Activated T-cell treated with anti-CD3 and anti-CD28 coated beads for 48 hours (primary cell): ENCODE measurements at places on chromosomes 7 and 10.

- no peak for DNase-seq
Measured at GRCh38 chr7:36683111-36683510, 41.2 kb downstream of the AOAH start.

GRCh38 chr10:30816159-30816819 is 186.7 kb upstream of the LYZL2 start:
- no peak for DNase-seq

DNA sequence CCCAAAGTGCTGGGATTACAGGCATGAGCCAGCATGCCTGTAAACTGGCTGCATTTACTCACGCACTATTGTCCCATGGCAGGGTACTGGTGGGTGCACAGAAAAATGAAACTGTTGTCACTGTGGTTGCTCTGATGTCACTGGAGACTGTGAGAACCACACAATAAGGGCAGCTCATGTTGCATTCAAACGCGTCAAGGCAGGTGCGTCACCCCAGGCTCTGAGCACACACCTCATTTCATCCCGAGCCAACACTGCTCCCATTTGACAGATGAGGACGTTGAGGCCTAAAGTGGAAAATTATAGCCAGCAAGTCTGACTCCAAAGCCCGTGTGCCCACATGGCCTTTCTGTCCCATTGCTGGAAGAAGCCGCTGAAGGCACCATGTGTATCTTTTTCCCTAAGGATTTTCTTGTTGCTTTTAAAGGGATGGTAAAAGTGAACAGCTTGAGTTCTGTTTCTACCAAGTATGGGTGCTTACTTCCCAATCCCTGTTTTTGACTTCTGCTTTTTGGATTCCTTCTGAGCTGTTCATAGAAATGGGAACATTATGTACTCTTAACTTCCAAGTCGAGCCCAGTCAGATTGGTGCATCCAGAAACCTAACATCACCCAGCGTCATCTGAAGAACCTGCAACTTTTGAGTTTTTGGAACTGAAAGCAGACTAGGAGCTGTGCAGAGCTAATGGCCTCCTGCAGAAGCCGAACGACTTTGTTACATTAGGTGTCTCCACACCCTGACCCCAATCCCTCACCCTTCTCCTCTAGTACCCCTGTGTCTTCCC is 60.1 kb upstream of the CARD11 start:
- DNase-seq: no peak

DNA sequence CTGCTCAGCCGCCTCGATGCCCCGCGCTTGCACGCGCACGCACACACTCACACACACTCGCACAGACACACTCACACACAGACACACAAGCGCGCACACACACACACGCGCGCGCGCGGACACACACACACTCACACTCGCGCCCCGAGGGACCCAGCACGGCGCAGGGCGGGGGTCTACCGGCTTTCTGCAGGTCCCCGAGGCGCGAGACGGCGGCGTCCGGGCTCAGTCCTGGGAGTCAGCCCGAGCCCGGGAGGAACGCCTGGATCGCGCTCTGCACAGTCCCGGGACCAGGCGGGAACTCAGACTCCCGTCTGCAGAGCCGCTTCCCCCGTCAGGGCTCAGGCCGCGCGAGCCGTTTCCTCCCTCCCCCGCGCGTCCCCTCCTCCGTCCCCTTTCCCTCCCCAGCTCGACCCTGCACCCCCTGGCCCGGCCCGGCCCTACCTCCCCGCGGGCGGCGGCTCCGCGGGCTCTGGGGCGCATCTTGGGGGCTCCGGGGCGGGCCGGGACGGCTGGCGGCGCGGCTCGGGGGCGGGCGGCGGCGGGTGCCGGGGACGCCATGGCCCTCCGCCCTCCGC is 464 bp downstream of the DENND2A start:
- no peak for DNase-seq

- no peak for DNase-seq
Measured at GRCh38 chr10:73717556-73717955, 19.6 kb upstream of the AGAP5 start.

- no peak for DNase-seq
Measured at GRCh38 chr10:90743291-90743690, 114.5 kb downstream of the HTR7 start.

DNA sequence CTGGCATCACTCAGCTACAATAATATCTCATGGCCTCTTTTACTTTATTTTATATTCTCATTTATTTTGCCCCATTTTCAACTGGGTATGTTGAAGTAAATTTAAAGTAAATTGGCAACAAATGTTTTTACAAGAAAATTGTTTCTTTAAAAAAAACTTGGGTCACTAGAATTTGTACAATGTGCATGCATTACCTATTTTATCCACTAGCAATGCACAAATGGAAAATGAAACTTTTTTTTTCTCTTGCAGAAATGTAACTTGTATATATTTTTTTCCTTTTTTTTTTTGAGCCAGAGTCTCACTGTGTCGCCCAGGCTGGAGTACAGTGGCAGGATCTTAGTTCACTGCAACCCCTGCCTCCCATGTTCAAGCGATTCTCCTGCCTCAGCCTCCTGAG is 10.3 kb upstream of the H2AZ2 start:
- DNase-seq: no peak

DNA sequence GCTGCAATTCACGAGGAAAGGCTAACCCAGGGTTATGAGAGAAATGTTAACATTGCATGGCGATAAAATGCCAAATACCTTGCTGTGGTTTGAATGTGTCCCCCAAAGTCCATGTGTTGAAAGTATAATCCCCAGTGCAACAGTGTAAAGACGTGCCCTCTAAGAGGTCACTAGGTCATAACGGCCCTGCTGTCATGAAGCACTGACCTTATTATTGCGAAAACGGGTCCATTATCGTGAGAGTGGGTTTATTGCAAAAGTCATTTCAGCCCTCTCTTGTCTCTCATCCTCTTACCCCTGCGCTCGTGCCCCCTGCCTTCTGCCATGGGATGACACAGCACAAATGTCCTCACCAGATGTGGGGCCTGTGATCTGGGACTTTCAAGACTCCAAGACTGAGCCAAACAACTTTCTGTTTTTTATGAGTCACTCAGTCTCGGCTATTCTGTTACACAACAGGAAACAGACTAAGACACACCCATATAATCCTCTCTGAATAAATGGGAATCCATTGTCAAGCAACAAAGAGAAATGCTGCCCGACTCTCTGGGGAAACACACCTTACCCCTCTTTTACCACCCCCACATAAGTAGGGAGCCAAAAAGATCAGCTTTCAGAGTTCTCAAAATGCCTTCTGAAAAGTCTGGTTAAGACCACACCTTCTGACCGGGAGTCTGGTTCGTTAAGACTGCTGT is 73.1 kb upstream of the UCN3 start:
- DNase-seq: peak; percentile 48

GRCh38 chr7:23065974-23066373 is 39.6 kb upstream of the KLHL7 start:
- DNase-seq: no peak

DNA sequence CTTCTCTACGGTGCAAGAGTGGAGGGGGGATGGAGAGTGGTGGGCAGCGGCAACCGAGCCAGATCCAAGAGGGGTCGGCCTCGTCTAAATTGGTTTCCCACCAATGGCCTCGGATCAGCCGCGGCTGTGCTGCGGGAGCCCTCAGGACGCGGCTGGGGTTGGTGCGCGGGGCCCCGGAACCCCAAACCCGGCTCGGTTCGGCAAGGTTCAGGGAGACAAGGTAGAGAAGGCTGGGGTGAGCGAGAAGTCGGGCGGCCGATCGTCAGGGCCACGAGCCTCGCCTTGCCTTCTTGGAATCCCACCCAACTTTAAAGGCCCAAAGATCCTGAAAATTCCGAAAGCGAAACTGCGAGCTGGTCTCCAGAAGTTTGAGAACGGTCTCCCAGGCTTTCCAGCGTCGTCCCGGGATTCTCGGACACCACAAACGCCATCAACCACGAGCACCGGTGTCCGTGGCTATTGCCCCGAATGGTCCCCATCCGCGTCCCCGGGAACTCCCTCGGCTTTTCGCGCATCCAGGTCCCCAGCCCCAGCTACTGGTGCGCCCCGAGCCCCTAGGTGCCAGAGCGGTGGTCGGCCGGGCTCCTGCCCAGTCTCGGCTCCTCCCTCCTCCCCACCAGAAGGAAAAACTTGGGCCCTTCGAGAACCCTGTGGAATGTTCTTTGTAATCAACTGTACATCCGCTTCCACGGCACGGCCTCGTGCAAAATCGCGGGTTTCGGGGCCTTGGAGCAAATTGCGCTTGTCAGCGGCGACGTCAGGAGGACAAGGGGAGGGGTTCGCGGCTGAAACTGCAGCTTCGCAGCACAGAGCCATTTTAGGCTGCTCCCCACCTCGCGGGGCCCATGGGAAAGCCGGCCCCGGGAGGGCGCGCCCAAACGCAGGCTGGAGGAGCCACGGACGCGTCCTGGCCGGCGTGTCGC is 3.2 kb downstream of the SFMBT2 start:
- DNase-seq: peak; percentile 33

- DNase-seq: no peak
Measured at GRCh38 chr7:122944682-122945303, 50.7 kb downstream of the TAS2R16 start.

DNA sequence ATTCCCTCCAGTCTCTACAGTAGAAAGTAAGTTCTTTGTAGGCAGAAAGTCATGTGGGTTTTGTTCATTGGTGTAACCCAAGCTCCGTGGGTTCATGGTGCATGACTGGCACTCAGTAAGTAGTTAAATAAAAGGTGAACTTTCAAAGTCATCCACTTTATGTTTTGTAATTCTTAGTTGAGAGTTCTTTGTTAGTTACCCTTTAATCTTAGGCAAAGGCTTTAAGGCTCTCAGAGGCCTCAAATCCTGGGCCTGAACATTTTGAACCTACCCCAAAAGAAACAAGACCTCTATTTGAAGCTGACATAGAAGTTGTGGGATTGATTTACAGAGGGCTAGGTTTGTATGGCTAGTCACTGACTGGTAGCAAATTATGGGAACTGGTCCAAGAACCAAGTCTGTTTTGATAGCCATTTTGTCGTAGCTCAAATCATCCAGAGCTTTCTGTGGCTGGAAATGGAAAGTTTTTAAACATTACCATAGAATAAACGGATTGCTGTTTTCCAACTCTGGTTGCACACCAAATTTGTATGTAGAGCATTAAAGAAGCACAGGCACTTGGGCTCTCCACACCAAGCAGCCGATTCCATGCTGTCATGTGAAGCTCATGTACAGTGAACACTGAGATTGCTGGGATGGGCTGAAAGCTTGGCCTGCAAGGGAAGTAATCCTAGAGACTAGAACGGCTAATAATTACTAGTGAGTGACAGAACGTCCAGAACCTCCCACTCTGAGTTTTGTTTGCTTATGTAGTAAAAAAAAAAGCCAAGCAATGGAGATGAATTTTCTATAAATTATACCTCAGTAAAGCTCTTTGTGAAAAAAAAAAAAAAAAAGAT is 53.5 kb downstream of the DENND11 start:
- no peak for DNase-seq

DNA sequence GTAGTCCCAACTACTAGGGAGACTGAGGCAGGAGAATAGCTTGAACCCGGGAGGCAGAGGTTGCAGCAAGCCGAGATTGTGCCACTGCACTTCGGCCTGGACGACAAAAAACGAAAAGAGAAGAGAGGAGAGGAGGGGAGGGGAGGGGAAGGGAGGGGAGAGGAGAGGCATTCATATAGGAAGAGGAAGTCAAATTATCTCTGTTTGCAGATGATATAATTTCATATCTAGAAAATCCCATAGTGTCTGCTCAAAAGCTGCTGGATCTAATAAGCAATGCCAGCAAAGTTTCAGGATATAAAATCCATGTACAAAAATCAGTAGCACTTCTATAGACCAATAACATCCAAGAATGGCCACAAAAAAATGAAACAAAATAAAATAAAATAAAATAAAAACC is 120.3 kb downstream of the LMBR1 start:
- DNase-seq: no peak

- DNase-seq: no peak
Measured at GRCh38 chr7:3438352-3438751, 137.3 kb downstream of the SDK1 start.

DNA sequence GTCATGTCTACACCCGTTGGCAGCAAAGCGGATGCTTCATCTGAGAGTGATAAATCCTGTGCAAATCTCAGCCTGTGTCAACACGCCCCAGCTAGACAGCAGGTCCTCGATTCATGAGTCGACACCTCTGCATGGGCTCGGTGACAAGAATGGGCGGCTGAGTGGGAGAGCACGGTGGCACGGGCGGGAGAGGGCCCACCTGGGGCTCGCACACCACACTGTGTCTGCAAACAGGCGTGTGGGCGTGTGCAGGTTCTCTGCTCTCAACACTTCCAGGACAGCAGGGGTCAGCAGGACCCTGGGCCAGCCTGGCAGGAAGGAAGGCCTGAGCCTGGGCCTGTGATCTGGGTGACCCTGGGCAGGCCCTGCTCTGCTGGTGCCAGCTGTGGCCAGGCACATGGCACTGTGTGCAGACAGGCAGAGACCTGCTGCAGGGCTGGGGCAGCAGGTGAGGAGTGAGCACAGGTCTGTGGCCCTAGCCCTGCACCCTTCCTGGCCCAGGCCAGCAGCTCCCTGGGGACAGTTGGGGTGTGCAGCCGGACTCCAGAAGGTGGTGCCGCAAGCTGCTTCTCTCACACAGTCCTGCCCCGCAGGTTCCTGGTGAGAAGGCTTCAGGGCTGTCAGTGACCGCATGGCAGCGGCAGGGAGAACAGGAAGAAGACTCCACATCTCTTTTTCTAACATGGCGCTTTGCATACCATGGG is 216.4 kb downstream of the ELFN1 start:
- no peak for DNase-seq

GRCh38 chr7:2734751-2735571 is 47.0 kb downstream of the AMZ1 start:
- DNase-seq: no peak

DNA sequence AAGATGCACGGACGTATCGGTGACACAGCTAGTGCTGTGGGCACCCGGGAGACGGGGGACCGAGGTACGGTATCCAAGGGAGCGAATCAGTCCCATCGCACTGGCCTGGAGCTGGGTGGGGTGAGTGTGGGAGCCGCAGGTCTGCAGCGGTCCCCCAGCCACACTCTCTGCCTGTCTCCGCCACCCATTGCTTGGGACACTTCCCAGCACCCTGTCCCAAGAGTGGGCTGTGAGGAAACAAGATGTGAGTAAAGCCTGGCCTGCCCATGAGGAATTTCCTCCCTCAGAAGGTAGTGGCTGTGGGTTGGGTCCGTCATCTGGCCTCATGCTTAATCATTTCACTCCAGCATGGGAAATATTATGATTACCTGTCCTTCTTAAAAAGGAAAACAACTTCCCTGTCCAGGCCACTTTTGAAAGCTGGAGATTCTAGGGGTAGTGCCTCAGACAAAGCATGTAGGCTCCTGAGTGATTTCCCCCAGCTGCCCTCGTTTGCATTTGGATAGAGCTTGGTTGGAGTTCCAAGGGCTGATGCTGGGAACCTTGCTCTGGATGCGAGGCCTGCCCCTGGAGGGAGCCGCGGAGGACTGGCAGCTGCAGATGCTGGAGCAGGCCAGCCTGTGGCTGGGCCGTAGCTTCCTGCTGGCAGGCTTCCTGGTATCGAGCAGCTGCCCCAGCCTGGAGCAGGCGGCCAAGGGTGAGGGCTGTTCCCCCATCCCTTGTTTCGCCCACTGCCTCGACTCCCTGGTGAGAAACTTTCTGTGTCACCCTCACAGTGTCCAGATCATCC is 6.2 kb upstream of the ACTR3C start:
- no peak for DNase-seq

GRCh38 chr7:5425507-5426225 is 2.0 kb upstream of the TNRC18 start:
- no peak for DNase-seq

- DNase-seq: no peak
Measured at GRCh38 chr10:93656155-93656554, 43.8 kb downstream of the PDE6C start.

GRCh38 chr7:8211725-8212096 is 50.3 kb downstream of the ICA1 start:
- no peak for DNase-seq
